ENCODE measurements at places on chromosomes 16 and 17.

- no peak for DNase-seq
These were observed 1.1 kb downstream of the LASP1NB start for GRCh38 chr17:38926293-38927070.

- no peak for DNase-seq
These were observed 3.9 kb upstream of the NFAT5 start for GRCh38 chr16:69561901-69562300.

DNA sequence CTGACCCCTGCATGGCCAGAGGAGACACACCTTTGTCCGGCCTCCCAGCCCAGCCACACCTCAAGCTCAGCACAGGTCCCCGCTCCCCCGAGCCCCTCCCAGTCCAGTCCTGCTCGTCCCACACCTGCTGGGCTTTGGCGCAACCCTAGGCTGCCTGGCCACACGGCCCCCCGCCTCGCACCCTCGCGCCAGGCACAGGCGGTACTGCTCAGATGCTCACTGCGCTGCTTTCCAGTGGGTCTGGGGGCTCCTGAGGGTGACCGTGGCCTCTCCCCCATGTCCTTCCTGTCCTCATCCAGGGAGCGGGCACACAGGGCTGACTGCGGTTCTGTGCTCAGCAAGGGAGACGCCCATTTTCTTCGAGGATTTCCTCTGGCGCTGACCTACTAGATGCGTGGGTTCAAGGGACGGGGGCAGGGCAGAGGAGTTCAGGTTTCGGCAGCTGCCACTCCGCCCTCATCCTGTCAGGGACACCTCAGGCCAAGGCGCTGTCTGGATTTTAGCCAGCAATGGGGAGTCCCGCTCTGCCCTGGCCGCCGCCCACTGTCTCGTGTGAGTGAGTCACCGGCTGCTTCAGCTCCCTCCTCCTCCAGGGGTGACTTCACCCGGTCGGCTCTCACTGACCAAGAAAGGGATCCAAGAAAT lies 118.0 kb upstream of the ZNF469 start:
- peak; percentile 98 for DNase-seq

- no peak for DNase-seq
These were observed 21.8 kb downstream of the CLEC16A start for GRCh38 chr16:10966129-10966528.

Measured in vagina (tissue), 2 donors.